NCI-H2107 (cell line): ENCODE measurements at places on chromosomes 1 and 21.

DNA sequence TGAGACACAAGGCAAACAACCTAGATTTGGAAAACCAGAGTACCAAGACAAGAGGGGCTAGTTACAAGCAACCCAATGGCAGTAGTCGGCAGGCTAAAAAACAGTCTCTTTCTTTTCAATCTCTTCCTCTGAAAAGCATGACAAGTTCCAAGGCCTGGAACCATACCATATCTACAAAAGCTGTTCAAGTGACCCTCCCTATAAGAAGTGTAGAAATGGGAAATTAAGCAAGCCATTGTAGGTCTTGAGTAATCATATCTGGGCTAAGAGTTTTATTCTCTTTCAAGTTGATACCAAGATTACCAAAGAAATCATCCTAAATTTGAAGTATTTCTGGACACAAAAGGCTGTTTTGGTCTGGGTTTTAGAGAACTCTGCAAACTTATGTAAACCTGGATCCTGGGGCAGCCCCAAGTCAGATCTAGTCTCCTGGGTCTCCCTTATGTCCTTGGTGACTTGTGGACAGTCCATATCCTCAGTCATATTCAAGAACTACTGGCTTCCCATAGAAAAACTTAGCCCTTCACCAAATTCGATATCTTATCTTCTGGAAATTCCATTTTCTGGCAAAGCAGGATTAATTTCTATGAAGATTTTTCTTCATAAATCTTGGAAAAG, 24.7 kb downstream of the FMO3 start:
- DNase-seq: no peak

DNA sequence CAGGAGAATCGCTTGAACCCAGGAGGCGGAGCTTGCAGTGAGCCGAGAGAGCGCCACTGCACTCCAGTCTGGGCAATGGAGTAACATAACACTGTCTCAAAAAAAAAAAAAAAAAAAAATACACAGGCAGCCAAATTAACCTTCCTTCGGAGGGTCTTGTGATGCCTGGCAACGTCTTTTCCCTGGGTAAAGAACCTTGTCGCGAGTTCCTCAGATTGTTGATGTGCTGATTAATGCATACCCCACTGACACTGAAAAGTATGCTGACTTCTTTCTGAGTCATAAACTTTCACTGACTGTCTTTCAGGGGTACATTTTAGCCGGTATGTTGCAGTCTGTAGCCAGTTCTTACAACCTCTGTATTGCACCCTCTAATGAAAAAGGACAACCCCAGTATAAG, 95.1 kb upstream of the SOD1 start:
- DNase-seq: no peak

DNA sequence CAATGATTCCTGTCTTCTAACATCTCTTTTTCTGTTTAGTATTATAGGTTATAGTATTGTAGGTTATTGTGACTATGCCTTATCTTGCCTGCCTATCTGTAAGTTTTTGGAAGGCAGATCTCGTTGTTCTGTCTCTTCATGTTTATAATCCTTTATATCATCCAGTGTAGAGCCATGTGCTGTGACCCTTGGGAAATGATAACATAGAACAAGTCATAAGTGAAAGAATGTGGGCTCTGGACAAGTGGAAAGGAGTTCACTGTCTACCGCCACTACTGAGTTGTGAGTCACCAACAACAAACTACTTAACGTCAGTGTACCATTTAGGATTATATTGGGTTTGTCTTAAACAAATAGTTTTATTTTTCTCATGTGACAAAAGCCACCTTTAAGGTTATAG, 139.3 kb downstream of the LYPLAL1 start:
- DNase-seq: no peak

GRCh38 chr1:233389893-233390292, 62.4 kb downstream of the MAP3K21 start:
- DNase-seq: no peak

- DNase-seq: no peak
Measured at GRCh38 chr1:194795917-194796593, 1609.6 kb upstream of the B3GALT2 start.

DNA sequence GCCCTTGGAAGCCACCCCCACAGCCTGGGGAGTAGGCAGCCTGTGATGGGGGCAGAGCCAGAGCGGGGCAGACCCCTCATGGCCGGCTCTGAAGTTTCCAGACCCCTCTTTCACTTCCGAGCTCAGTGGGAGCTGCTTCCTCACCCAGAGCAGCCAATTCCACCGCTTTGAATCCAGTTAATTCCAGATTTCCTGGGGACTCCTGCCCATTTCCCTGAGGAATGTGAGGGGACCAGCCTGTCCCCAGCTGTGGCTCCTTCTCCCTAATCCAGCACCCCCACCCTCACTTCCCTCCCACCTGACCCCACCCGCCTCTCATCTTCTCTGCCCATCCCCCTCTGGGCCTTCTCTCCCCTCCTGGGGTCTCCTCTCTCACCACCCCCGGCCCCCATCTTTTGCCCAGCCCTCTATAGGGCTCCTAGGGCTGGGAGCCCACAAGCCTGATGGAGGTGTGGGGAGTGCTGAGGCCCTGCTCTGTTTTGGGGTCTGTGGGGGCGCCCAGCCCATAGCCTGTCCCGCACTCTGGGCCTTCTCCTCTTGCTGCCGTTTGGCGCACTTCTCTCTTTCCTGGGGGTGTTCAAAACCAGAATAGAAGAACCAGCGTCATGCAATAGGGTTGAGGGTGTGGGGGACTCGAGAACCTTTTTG, 26.2 kb upstream of the TNFRSF1B start:
- no peak for DNase-seq

DNA sequence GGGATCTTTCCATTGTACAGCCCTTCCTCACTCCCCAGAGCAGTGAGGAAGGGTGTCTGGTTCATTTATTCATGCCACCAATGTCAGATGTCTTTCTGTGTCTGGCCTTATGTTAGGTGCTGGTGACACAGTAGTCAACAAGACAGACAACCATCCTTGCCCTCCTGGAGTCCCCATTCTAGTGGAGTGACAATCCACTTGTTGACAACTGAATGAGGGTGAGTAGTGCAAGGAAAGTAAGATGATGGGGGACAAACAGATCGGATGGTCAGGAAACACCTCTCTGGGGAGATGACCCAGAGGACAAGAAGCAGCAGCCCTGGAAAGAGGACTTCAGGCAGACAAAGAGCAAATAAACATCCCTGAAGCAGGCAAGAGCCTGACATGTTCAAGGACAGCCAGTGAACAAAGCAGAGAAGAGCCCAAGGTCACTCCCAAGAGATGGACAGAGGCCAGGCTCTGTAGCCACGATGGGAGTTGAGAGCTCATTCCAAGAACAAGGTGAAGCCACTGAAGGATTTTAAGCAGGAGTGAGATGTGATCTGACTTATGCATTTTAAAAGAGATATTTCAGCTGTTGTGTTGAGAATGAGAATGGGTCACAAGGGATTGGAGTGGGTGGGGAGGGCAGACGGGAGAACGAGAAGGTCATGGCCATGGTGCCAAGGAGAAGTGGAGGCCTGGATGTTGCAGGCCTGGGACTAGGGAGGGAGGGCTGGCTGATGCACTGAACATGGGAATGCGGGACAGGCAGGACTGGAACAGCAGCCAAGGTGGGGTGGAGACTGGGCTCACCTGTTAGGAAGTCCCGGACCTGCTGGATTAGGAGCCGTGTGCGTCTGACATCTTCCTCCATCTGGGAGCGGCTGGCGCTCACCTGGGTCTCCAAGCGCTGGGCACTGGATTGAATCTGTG, 30.2 kb downstream of the LAMB3 start:
- DNase-seq: no peak
